ENCODE measurements at places on chromosomes 11 and 22.

DNA sequence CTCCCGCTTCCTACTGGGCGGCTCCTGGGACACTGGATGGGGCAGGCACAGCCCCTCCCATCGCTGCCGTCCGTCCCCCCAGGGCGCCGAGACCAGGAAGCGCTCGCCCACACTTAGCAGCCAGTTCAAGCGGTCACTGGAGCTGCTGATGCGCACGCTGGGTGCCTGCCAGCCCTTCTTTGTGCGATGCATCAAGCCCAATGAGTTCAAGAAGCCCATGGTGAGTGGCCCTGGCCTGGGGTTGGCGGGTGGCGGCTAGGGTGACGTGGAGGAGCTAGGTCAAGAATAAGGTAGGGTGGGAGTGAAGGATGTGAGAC lies 44.6 kb downstream of the MYO7A start:
- DNase-seq = peak; percentile 32

GRCh38 chr11:72772059-72772458 lies 19.9 kb upstream of the ARAP1 start:
- DNase-seq = no peak

DNA sequence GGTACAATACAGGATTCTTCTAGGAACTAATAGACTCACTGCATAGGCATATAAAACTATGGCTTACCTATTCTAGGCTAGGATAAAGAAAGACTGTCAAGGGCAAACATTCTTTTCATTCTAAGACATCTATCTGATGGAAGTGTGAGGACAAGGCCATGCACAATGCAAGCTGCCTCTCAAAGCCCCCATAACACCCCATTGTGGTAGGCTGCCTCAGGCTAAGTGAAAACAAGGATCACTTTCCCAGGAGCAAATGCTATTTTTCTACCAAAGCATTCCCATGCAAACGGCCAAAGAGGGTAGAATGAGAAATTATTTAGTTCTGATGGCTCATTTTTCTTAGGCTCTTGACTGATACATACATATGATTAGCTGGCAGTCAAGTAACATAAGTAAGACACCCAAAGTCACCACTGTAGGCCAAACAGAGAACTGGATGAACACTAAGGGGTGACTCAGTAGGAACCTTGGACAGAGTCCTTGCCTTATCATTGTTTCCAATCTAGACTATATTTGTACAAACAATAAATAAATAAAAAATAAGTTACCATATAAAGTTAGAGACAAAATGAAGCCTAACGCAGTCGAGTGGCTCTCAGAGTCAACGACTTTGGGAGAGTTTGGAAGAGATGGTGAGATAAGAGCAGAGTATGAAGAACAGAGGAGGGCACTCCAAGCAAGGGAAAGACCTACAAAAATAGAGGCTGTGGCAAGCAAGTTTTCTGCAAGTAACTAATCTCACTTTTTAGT lies 303.6 kb downstream of the SBF2 start:
- DNase-seq = no peak

GRCh38 chr11:44235765-44236201 lies 74.2 kb downstream of the ALX4 start:
- peak; percentile 29 for DNase-seq

DNA sequence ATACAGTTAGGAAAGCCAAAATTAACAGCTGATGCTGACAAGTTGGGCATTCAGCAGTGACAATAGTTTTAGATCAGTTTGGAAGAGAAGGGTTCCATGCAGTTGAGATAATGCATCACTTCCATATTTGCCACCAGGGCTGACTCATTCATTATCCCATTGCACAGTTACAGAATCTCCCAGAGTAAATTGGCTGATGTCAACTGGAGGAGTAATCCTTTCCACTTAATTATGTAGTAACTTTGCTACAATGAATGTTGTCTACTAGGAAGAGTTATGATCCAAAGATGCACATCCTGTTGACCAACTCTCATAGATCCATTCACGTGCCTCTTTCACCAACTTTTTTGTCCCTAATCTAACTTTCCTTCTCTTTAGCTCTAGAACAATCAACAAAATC lies 123.3 kb upstream of the LUZP2 start:
- DNase-seq = no peak

DNA sequence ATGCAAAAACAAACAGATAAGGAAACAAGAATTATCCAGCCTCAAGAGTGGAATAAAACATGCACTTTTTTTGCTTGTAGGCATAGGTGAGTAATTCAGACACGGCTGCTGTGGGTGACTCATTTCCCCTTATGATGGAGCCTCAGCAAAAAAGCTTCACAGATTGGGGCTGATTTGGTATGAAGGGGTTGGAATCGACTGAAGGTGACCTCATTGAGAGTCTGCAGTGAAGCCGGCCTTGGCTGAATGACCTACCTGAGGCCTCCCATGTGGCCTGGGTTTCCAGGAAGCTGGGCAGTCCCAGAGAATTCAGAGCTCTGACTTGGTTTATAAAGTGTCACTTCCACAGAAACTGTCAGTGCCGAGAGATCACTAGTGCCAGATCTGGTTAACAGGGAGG lies 34.2 kb upstream of the VPREB1 start:
- no peak for DNase-seq

DNA sequence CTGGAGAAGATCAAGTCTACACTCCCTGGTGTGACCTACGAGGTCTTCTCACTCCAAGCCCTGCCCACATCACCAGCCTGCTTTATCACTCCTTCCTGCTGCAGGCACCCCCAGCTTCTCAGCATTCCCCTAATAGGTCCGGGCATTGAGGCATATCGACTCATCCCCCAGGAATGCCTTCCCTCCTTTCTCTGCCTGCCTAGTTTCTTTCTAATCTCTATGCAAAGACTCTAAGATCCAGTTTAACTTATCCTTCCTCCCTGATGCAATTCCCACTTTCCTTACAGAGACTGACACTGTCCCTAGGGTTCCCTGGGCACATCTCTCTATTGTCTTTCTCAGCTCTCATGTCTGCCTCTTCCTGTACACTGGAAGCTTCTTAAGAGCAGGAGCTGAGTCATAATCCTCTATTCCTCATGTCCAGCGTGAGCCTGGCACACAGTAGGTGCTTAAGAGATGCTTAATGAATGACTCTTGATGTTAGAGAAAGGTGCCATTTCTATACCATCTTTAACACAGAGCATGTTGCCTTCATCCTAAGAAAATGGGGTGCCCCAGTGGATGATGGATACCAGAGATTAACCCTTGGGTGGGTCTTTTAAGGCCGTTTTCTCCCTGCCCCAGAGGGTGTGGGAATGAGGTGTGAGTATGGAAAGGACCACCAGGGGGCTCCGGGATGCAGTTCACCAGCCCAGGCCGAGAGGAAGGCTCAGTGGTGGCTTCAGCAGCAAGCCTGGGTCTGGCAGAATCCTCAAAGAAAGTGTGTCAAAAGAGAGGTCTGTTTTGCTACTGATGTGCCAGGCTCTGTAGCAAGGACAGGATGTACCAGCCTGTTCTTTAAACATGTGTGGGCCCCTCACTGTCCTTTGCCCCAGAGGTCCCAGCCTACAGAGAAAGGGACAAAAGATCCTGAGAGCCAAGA lies 34.7 kb downstream of the PARVA start:
- DNase-seq = peak; percentile 81

DNA sequence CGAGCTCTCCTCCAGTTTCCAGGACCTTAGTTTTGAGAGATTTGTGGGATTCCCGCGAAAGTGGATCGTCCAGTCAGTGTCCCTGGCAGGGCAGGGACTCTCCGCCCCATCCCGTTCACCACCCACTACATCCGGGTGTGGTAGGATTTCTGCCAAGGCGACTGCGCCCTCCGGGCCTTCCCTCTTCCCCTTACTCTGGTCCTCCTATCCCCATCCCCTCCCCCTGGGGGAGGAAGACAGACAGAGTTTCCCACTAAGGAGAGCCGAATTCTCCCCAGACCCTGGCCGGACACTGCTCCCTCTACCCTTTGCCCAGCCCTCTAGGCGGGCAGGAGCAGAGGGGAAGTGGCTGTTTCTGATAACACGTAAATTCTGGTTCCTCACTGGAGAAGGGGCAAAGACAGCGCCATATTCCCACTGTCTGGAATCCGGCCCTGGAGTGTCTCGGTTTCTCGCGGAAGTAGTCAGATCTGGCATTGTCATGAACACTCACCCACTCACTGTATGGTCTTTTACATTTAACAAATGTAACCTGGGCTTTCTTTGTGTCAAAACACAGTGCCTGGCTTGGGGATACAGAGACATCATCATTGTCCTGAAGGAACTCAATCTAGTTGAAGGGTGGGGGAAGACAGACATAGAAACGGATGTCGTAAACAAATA lies 1.1 kb upstream of the NECTIN1 start:
- DNase-seq = no peak

- DNase-seq = peak; percentile 75
These were observed 1.8 kb upstream of the MARK2 start for GRCh38 chr11:63837027-63837688.

Data from nephron progenitor cell (in vitro differentiated cells).